WERI-Rb-1 (cell line): ENCODE measurements at places on chromosomes 3 and 15.

GRCh38 chr3:171242951-171243350, 216.4 kb upstream of the SLC2A2 start:
- DNase-seq: no peak

GRCh38 chr3:155046935-155047334, 33.2 kb upstream of the MME start:
- no peak for DNase-seq

DNA sequence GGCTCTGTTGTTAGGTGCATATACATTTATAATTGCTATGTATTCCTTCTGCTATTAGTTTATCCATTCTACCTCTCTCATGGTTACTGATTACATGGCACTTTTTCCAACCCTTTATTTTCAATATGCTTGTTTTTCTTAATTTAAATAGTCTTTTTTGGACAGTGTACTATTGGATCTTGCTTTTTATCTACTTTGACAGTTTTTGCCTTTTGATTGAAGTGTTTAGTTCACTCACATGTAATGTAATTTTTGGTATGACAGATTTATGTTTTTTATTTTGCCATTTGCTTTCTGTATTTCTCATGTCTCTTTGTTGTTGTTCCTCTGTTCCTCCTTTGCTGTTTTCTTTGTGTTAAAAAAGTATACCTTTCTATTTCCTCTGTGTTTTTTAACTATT, 44.5 kb downstream of the TRPC1 start:
- DNase-seq: no peak

DNA sequence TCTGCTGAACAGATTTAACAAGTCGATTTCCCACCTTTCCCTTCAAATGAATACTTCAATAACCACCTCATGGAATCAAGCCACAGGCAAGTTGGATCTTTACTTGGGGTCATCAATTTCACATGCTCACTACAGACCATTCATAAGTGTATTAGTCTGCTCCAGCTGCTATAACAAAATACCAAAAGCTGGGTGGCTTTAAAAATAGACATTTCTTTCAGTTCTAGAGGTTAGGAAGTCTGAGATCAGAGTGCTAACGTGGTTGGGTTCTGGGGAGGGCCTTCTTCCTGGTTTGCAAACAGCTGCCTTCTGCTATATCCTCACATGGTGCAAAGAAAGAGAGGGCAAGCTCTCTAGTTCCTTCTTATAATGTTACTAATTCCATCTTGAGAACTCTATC, 5.1 kb downstream of the GPR176 start:
- DNase-seq: no peak

GRCh38 chr3:12714278-12714677, 44.8 kb downstream of the TMEM40 start:
- DNase-seq: no peak

- DNase-seq: no peak
Measured at GRCh38 chr15:27730868-27731267, 368.2 kb downstream of the OCA2 start.
